ENCODE measurements at places on chromosomes 16 and 17.

- peak; percentile 70 for DNase-seq
These were observed 4.2 kb upstream of the MXRA7 start for GRCh38 chr17:76714822-76715495.

DNA sequence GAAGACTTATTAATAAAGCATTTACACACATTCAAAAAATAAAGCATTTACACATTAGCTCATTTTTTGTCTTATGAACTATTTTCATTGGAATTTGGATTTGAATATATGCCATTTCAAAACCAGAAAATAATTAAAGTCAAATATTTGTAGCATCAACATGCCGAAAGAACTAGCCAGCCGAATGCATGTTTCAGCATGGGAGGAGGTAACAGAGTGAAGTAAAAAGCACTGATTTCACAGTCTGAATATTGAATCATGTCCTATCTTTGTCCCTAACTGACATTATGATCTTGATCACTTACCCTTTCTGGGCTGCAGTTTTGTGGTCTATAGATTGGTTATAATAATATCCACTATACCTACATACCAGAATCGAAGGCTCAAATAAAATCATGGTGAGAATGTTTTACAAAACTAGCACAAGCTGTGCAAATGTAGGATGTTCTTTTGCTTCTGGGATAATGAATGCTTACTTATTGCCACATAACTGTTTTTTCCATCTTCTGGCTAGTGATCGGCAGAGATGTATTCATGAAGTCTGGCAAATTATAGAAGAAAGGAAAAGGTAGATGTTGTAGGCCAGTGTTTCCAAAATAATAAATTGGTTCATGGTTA lies 84.7 kb downstream of the TUBD1 start:
- no peak for DNase-seq

- DNase-seq: no peak
These were observed 15.4 kb downstream of the REXO5 start for GRCh38 chr16:20821682-20822081.

DNA sequence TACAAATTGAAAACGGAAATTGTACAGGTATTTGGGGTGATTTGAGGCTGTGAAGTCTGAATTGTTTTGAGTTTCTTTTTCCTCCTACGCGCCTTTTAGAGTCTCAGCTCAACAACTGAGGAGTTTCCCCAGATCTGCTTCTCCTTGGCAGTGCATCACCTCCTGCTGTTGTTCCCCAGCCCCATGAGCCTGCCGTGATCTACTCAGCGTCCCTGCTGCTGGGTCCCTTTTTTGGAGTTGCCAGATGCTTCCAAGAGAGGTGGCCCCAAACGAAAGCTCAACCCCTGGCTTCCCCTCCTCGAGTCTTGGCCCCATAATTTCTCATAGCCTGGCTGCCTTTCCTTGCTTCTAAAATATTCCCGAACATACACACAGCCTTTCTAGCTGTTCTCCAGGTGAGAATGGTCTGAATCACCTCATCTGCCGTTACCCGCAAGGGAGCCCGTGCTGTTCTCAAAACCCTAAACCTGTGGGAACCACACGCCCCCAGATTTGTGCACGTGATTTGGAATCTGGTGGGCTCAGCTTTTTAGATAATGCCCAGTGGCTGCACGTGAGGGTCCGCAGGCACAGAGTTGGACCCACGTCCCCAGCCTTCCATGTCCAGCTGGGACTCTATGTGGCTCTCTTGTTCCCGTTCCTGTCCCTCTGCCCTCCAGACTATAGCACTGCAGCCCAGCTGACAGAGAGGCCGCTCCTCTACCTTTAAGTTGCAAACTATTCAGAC lies 179.1 kb upstream of the CHMP6 start:
- peak; percentile 2 for DNase-seq

DNA sequence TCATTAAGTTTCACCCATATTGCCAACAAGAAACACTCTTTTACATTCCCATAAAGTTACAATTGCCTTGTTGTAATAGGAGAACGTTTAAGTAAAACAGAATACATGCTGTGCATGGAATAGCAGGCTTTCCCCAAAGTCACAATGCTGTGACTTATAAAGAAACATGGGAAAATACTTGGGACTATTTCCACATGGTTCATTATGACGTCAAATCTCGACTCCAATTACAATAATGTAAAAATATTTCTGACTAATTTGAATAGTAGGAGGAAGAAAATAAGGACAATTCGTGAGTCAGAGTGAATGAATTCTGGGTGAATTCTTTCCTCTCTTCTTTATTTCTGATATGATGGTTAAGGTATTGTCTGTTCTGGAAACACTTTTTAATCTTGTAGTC lies 52.8 kb downstream of the CDH11 start:
- no peak for DNase-seq

DNA sequence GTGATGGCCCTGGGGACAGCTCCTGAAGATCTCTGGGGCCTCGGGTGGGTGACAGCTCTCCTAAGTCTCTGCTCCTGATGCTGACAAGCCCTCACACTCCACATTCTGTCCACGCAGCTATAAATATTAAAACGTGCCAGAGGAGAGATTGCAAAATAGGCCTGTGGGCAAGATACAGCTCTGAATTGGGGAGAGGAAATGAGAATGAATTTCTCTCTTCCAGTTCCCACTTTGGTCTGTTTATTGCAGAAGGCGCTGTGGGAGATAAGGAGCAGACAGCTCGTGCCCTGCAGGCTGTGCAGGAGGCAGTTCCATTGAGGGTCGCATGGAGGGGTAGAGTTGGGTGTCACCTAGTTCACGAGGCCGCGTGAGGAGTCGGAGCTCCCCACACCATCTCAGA lies 87.5 kb upstream of the SDK2 start:
- no peak for DNase-seq

DNA sequence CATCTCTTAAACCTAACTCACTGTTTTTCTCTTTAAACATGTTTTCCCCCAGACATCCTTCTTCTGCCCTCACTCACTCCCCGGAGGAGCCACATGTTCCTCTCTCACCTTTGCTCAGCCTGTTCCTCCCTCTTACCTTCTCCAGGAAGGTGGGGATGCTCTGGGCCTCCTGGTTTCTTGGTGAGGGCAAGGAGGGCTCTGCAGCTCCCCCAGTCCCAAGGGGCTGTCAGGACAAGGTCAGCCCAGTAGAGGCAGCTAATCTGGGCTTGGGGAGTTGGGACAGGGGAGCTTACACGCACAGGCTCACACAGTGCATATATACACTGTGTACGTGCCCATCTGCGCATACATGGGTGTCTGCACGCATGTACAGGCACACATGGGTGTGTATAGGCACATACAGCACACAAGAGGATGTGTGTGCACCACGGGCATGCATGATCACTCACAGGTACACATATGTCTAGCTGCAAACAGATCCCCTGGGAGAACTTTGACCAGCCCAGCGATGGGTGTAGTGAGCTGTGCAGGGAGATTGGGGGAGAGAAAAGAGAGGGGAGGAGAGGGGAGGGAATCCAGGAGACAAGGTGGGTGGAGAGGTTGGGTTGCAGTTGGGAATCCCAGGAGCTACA lies 28.6 kb upstream of the SPNS3 start:
- DNase-seq: peak; percentile 35

- DNase-seq: peak; percentile 7
These were observed 4.9 kb downstream of the FASN start for GRCh38 chr17:82092995-82093751.

DNA sequence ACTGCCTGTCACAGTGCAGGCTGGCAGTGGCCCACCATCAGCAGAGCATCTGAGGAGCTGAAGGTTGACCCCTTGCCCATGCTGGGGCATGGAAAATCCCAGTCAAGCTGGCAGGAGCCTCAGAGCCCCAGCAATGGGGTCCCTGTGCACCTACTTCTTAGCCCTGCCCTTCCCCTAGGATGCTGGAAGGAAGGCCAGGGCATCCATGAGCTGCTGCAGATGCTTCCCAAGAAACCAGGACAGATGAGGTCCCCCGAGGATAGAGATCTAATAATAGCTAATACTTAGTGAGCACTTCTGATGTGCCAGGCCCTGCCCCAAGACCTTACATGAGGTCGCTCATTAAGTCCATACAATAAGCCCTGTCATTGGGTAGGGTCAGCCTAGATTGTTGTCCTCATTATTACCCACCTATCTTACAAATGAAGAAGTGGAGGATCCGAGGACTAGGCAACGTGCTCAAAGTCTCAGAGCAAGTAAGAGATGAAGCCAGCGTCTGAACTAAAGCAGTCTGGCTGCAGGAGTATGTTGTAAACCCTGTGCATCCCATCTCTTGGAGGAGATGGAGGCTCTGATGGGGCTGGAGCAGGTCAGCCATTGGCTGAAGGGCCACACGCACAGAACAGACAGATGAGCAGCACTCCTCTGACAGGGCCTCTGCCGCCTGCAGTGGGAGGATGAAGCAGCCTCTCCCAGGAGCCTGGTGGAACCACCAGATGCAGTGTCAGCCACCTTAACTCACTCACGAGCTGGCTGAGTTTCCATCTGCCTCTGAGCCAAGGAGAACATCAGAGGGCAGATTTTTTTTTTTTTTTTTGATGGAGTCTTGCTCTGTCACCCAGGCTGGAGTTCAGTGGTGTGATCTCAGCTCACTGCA lies 175.4 kb downstream of the WSCD1 start:
- DNase-seq: peak; percentile 18

- no peak for DNase-seq
These were observed 33.8 kb upstream of the KPNB1 start for GRCh38 chr17:47615766-47616424.

GRCh38 chr16:85101956-85102630 lies 10.2 kb downstream of the CIBAR2 start:
- DNase-seq: no peak

- no peak for DNase-seq
These were observed 166.5 kb upstream of the PLCG2 start for GRCh38 chr16:81612351-81613163.

GRCh38 chr17:1040216-1040600 lies 43.3 kb downstream of the TIMM22 start:
- DNase-seq: no peak

DNA sequence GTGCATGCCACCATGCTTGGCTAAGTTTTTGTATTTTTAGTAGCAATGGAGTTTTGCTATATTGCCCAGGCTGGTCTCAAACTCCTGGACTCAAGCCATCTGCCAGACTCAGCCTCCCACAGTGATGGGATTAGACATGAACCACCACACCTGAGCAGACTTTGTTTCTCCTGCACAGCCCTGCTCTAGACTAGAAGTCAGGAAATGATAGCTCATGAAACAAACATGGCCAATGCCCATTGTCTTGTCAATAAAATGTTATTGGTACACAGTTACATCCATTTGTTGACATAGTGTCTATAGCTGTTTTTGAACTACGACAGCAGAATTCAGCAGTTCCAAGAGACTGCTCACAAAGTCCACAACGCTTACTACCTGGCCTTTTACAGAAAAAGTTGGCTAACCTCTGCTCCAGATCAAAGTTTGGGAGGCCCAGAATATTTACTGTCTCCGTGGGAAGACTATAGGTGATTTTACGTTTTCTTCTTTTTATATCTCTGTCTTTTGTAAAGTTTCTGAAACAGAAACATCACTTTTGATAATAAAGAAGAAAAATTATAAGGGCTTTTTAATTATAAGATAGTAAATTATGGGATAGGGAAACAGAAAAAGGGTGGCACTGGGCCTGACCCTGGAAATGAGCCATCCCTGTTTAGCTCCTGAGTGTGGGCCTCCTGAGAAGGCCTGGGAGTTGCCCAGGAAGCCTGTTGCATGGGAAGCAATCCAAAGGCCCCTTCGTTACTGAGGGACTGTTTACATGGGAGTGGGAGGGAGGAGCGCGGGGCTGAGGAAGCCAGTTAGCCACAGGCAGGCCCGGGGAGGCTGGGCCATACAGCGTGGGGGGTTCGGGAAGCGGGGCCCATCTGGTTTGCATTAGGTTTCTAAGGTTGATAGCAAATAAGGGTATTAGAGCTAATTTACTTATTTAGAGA lies 201.5 kb downstream of the IRF8 start:
- no peak for DNase-seq

DNA sequence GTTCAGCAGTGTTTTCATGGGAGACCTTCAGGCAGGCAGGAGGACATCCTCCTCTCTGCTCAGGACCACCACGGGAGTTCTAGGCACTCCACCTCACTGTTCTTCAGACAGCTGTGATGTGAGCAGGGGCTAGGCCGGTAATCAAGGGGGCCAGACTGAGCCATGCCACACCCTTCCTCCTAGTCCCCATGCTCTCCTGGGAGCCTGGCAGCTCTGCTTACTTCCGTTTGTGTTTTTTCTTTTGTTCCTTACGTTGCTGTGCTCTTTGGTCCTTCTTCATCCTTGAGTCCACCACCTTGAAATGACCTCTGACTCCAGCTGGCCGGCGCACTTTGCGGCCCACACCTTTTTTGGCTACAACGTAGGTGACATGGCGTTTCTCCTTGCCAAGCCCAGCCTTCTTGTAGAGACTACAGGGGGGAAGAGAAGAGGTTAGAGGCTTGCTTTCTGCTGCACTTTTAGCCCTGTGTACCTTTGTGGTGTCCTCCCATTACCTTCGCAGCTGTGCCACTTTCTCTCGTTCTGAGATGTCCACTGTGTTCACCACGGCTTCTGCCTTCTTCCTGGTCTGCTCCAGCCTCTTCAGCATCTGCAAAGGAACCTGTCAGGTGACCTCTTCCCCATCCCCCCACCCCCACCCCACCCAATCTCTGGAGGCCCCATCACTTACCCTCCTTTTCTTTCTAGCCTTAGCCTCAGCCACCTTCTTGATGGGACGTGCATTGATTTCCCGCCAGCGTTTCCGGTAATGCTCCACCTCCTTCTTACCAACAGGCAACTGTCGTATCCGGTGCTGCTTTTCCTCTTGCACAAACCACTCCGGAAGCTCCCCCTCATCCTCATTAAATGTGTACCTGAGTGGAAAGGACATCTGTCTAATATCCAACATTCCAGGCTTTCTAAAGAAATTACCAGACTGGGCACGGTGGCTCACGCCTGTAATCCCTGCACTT lies 7.4 kb upstream of the PSMC5 start:
- no peak for DNase-seq

DNA sequence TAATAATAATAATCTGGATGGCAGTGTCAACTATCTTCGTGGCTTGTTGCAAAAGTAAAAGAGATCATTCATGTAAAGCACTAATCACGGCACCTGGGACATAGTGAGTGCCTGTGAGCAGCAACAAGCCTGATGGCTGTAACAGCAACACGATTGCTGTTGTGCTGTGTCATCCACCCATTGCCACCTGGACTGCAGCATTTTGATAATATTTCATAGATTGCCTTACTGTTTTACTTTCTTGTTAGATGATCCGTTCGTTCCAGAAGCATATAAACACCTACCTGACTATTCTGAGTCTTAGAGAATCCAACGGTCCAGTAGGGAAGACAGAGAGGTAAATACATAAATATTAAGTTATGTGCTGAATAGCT lies 3.1 kb upstream of the MRPS23 start:
- no peak for DNase-seq
